ENCODE measurements at places on chromosomes 4 and X.

GRCh38 chr4:10944321-10944720, 259.8 kb upstream of the CLNK start:
- no peak for DNase-seq

DNA sequence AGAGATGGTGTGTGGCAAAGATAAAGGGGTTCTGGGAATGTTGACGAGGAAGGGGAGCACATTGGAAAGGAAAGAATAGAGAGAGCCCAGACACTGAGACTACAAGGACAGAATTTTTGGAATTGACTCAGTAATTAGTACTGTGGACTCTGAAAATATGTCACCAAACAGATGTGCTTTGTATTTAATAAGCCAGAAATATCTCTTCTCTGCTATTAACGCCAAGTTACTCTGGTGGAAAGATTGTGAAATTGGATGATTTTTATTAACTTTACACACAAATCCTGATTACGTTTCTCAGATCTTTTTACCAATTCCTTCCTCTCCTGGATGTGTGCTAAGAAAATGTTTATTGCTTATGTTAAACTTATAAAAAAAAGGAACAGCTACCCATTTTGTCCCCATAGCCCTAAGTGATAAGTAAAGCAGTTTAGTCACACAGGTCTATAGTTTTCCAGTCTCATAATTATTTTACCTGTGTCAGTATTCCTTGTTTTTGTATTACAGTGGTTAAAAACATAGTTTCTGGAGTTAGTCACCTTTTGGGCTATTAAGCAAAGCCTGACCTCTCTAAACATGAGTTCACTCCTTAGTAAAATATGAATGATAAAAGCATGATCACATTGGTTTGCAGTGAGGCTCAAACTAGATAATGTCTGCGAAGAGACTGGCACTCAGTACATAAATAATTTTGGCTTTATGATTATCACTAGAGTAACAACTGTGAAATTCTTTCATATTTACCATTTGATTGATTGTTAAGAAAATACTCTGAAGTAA, 1068.3 kb downstream of the STIM2 start:
- DNase-seq, result no peak

GRCh38 chrX:4830880-4831557, 1117.6 kb upstream of the PRKX start:
- DNase-seq, result no peak

DNA sequence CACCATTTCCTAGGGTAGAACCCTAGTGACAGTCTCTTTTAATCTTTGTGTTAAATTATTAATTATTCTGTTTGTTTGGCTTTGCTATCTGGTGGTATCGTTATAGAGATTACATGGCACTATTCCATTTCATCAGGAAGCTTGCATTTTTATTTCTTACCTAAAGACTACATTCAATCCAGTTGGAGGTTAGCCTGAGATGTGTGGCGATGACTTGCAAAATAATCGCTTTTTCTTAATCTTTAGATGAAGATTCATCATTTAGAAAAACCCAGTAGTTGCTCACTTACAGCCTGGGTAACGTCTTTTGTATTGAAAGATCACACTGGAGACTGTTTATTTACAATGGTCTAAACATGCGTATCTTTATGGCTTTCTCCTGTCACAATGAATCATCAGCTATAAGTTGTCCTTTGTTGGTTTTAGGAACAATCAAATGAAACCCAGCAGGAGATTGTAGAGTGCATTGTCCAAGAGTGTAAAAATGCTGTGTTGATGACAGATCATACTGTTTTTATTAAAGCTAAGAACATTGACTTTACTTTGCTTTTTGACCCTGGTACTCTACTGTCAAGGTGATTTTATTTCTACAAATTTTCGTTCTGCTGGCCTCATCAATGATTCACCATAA, 281.7 kb upstream of the PITX2 start:
- DNase-seq, result no peak

DNA sequence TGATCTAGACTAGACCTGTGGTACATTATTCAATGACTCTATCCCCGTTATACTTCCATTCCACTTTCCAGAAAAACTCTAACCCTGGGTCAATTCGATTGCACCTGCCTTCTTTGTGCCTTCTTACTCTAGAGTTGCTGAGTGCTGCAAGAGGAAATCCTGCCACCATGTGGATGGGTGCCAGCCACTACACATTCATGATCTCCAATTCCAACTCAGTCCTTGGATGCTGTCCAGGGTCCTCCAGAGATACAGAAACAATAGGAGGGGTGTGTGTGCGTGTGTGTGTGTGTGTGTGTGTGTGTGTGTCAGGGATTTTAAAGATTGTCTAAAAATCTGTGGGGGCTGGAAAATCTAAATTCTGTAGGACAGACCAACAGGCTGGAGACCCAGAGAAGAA, 42.9 kb upstream of the INTS6L start:
- DNase-seq, result peak; percentile 35

DNA sequence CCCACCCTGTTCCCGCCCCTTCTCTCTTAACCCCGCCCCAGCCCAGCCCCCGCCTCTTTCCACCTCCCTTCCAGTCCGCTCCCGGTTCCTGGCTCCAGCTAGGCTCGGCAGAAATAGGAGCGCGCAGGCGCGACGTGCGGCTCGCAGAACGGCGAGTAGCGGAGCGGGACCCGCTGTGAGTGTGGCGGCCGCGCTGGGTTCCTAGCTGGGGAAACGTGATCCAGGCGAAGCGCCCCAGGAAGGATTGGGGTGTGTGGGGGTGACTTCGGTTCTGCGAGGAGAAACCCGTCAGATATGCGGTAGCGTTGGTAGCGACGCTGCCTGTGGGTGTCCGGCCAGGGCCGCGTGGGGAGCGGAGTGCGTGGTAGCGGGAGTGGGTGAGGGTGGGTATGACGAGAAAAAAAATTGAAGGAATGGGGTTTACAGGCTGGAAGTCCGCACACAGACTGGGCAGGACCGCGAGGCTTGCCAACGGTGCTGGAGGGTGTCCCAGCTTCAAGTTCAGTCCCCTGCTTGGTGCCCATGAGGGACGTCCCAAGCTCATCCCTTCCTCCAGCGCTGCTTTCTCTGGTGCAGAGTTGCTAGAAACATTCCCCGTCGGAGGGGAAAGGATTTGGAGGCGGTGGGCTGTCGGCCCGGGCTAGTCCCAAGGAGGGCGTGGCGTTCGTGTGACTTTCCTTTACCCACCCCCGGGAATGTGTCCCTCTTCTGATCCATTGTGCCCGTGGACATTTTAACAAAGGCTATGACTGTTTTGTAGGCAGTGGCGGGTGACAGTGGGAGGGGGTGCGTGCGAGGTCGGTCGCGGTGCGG, at the start of gene PRRG1:
TSS of gene PRRG1 (plus strand) at position 144 of the 813 bp plus-strand sequence. CDS start 56,886 bp downstream, outside the sequence.
- no peak for DNase-seq

- no peak for DNase-seq
These were observed 407.6 kb downstream of the ANKRD50 start for GRCh38 chr4:124304941-124305340.

GRCh38 chrX:19563327-19563726, 48.0 kb upstream of the MAP3K15 start:
- no peak for DNase-seq

DNA sequence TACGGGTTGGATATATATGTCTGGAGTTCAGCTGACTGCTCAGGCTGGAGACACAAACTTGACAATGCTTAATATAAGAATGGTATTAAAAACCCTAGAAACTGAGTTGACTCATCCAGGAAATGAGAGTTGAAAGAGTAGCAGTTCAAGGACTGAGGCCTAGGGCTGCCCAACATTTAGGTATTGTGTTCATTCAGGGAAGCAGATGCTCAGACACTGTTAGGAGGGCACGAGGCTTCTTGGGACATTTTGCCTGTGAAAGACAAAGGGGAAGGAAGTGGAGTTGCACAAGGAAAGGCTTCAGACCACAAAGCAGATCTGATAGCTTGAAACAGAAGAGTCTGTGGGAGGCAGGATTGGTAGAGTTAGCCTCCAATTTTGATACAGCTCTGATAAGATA, 52.0 kb upstream of the HS3ST1 start:
- no peak for DNase-seq

DNA sequence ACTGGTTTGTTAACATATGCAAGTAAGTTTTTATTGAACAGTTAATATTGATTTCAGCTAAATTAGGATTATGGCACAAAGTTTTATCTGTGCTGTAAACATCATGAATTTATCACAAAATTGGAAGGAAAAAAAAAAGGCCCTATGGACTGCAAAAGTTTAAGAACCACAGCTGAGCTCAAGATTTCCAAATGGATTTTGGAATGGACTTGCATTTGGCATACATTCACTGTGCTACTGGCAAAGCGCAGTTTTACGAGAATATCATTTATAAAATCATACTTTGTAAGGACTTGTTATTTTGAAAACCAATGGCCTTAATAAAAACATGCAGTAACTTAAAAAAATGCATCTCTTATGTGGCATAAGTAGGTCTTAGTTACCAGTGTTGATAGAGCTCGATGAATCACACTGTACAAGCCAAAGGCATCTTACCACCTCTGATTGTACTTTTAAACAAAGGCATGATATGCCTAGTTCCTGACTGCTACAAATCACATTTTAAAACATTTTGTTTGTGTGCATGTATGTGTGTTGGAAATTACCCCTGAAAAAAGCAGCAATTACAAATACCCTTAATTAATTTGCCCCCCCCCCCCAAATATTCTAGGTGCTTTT, 58.6 kb downstream of the TAB3 start:
- no peak for DNase-seq

- DNase-seq, result no peak
These were observed 14.4 kb downstream of the ABCG2 start for GRCh38 chr4:88144048-88144447.

- DNase-seq, result no peak
These were observed 106.4 kb upstream of the FAM241A start for GRCh38 chr4:112038861-112039260.

GRCh38 chrX:36957425-36958328, 50.5 kb upstream of the FAM47C start:
- no peak for DNase-seq

DNA sequence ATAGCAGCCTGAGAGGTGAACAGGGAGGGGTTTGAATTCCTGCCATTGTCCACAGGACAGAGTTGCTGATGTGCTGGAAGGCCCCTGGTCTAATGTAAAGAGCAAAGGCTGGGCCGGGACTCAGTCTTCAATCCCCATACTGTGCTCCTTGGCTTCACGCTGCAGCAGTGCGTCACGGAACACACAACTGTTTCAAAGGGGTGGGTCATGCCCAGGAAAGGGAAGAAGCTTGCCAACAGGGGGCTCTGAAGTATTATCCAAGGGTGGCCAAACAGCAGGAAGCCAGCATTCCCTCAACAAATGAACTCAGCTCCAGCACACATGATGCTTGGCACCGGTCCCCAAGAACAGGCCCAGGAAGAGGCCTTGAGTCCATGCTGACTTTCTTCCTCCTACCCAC, 122.5 kb downstream of the NFKB1 start:
- DNase-seq, result no peak

DNA sequence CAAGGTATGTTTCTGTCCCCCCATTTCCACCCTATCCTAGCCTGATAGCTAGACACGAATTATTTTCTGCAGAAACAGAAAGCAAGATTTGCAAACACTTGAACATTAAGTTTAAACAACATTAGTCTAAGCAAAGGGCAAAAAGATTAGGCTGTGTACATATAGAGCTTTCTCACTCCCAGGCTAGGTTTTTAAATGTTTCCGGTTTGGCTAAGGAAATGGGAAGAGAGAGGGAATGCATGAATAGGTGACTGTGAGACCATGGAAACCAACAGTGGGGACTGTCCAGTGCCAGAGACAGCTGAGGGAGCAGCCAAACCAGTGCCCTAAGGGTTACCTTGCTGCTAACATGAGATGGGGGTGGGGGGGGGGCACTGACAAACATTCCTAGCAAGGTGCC, 242.7 kb downstream of the SCFD2 start:
- no peak for DNase-seq

DNA sequence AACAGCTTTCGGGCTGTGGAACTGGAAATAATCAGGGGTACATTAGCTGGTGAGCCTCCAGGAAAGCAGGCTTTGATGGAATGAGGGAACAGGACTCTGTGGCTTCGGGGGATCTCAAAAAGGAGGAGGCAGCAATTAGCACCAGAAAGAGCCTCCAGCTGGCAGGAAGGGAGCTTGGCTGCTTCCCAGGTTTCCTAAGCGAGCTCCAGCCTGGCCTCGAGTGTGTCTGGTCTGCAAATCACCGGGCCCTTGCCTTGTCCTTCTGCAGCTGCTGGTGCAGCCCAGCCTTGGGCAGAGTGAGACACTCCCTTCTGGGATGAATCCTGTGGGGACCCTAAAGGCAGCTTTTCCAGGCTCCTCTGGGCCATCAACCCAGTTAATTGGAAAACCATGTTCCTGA, 10.7 kb upstream of the PDHA1 start:
- no peak for DNase-seq

DNA sequence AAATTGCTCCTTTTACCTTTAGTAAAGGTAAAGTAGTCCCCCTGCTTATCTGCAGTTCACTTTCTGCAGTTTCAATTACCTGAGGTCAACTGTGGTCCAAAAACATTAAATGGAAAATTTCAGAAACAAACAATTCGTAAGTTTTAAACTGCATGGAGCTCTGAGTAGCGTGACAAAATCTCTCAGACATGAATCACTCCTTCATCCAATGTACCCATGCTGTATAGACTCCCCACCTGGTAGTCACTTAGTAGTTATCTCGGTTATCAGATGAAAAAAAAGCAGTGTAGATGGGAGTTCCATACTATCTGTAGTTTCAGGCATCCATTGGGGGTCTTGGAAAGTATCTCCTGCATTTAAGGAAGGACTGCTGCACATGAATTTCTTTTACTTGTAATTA, 7.7 kb downstream of the UNC5C start:
- no peak for DNase-seq

DNA sequence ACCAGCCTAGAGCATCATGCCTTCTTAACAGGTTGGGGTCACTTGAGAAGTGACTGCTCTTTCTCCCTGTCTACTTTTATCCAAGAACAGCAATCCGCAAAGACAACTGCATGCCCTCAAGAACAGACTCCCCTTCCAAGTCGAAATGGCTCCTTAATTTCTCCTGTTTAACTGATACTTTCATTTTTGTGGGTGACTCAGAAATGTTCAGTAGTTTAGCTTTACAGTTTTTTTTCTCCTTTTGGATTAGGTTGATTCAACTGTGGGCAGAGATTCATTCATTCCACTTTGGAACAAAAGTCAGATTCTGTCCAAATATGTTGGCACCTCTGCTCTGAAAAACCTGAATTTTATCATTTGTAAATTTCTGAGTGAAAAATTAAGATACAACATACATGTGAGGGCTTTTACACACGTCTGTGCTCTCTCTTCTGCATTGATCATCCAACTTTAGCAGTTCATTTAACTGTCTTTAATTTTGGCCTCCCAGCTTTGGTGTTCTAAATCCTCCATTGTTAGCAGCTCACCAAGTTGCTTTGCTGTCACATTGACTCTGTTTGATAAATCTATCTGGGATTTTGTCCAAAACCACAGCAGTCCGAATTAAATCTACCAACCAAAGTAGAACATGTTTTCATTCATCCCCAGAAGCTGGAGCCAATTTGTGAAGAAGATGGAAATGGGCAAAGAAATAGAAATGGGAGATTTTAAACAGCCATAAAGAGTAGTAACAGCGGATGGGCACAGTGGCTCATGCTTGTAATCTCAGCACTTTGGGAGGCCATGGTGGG, 50.0 kb downstream of the HOPX start:
- DNase-seq, result no peak

- DNase-seq, result no peak
These were observed 923.8 kb downstream of the RAPGEF2 start for GRCh38 chr4:160026721-160027120.

- DNase-seq, result no peak
These were observed 15.5 kb upstream of the HSD17B10 start for GRCh38 chrX:53449632-53450031.

- no peak for DNase-seq
These were observed 196.4 kb upstream of the RADX start for GRCh38 chrX:106415276-106415895.

Data from activated CD4-positive, alpha-beta T cell treated with anti-CD3 and anti-CD28 coated beads, Interleukin-2, amount 50 U/mL, for 1 hour (primary cell).